Stimulated activated naive CD8-positive, alpha-beta T cell treated with anti-CD3 and anti-CD28 coated beads, Interleukin-15, Interleukin-2, amounts not matched to agents 100 U/mL and 50 U/mL, for 24 hours (primary cell): ENCODE measurements at places on chromosomes 6 and 20.

DNA sequence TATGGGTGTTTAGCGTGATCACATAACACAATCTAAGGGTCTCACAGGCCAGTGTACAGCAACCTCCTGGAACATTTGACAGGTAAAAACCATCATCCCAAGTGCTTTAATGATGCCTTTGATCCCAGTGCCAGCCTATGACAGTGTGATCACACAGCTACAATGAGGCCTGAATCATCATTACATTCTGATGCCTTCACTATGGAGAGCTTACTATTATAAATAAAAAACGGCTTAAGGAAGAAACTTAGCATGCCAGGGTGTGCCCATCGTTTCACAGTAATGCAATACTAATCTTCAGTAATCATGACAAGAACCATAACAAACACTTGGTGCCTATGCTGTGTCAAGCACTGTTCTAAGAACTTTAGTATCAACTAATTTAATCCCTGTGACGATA, 11.4 kb downstream of the MAP7 start:
- DNase-seq, result no peak

DNA sequence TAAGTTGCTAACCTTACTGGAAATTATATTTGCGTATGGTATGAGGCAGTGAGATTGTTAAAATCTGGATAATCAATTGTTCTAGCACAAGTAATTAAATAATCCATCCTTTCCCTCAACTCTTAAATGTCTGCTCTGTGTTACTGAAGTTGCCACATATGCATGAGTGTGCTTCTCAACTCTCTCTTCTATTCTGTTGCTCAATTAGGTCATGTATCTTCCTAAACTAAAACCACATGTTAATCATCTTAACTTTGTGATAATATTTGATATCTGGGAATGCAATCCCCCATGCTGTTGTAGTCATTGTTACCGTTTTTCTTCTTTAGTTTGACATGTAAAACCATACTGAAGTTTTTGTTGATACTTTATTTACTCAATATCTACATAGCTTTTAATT, 63.5 kb upstream of the STMND1 start:
- DNase-seq, result no peak

DNA sequence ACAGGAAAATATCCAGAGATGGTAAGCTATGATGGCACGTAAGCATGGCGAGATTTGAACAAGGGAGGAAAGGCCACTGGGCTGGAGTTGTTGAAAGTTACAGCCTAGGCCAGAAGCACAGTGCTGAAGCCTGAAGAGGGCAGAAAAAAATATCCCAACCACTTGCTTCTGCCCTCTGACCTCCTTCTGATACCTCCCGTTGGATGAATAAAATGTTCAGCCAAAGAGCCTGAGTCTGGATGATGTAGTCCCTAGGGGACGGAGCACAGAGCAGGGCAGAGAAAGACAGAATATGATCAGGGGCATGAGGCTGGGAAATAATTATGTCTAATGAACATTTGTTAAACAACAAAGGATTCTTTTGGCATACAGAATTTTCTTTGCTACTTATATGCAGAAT, 19.7 kb downstream of the KLHL31 start:
- no peak for DNase-seq

- no peak for DNase-seq
Observed at GRCh38 chr6:35453236-35453635, 1.1 kb downstream of the FANCE start.

- peak; percentile 64 for DNase-seq
Observed at GRCh38 chr6:159107451-159108260, 61.5 kb upstream of the FNDC1 start.

DNA sequence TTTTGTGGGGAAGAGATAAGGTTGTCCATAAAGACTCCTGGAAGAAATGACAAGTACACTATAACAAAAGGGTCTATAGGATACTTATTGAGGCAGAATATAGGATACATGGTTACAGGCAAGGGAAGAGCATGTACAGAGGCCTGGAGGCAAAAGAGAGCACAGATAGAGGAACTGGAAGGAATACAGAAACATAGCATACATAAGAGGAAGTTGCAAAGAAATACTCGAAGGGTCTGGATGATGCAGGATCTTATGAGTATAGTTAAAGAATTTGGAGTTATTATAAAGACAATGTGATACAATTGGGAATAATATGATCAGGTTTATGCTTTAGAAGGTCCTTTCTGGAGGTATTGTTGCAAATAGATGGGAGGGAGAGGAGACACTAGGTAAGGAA, 592.7 kb upstream of the POU3F2 start:
- DNase-seq, result no peak

- DNase-seq, result no peak
Observed at GRCh38 chr6:108454356-108454755, 106.4 kb upstream of the FOXO3 start.

GRCh38 chr6:16676978-16677377, 84.3 kb downstream of the ATXN1 start:
- no peak for DNase-seq

DNA sequence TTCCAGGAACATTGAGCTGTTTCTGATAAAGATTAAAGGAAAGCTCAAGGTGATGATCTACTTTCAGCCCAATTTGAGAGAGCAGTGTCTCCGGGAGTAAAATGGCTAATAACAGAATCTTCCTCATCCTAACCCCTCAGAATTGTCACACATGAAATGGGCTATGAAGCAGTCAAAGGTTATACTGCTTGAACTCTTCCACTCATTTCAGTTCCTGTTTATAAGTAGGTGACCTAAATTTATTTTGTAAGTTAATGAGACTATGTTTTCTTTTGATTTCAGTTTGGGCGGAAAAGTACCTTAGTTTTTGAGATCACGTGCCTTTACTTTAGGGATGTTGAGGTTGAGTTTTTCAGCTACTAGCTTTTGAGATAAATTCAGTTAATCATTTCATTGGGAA, 47.2 kb downstream of the QKI start:
- no peak for DNase-seq

DNA sequence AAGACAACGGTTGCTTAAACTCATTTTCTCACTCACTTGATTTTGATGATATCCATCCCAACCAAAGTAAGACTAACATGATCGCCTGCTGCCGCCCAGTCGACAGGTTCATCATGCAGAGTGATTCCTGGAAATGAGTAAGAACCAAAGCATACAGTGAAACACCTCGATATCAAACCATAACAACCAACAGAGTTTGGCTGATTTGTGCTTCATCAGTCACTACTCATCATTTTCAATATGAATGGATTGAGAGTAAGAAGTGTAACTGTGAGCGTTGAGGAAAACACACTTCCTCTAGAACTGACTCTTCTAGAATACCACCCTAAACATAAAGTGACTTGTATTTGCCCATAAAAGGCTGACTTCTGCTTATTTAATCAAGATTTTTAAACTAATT, 29.2 kb upstream of the ALDH8A1 start:
- peak; percentile 45 for DNase-seq

DNA sequence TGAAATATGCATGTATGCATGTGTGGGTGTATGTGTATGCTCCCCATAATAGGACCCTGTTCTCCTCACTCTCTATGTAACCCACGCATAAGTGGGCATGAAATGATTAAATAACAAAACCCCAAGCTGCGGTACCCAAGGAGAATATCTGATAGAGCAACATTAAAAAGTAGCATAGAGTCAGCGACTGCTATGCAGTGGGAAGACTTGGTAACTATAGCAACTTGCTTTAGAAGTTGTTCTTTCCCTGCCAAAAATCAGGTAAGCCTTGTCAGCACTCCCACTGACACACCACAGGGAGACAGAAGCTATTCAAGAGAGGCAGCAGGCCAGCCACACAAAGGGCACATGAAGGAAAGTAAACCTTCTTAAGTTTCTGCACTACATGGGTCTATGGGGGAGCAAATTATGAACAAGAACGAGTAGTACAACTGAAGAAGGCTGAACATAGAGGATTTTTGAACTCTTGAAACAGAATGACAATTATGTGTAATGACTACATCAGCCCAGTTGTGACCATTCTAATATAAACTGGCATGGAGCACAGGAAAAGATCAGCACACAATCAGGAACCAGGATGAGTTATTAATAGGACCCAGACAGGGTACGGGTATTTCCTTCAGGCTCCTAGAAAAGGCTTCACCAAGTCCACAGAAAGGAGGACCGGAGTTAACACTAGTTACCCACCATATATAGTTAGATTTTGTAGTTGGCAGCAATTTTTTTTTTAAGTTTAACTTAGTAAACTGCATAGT, 89.9 kb downstream of the GPR6 start:
- no peak for DNase-seq

DNA sequence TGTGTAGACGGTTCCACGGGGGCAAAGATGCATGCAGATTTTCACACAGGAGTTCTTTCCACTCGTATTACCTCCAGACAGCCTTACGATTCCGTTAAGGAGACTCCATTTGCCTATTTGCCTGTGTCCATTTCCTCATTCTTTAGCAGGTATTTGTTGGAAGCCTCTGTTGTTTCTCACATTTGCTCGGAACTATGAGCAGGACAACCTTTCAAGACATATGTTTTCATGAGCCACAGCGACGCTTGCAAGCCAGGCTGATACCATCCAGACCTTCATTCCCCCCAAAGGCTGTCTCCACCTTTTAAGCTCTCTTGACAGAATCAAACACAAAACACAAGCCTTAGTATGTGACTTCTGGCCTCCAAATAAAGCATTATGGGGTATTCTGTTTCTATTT, 57.6 kb upstream of the NEDD9 start:
- DNase-seq, result no peak

GRCh38 chr6:36656441-36656840, 22.1 kb upstream of the CDKN1A start:
- DNase-seq, result no peak

GRCh38 chr6:25655723-25656122, 3.7 kb downstream of the SCGN start:
- no peak for DNase-seq

DNA sequence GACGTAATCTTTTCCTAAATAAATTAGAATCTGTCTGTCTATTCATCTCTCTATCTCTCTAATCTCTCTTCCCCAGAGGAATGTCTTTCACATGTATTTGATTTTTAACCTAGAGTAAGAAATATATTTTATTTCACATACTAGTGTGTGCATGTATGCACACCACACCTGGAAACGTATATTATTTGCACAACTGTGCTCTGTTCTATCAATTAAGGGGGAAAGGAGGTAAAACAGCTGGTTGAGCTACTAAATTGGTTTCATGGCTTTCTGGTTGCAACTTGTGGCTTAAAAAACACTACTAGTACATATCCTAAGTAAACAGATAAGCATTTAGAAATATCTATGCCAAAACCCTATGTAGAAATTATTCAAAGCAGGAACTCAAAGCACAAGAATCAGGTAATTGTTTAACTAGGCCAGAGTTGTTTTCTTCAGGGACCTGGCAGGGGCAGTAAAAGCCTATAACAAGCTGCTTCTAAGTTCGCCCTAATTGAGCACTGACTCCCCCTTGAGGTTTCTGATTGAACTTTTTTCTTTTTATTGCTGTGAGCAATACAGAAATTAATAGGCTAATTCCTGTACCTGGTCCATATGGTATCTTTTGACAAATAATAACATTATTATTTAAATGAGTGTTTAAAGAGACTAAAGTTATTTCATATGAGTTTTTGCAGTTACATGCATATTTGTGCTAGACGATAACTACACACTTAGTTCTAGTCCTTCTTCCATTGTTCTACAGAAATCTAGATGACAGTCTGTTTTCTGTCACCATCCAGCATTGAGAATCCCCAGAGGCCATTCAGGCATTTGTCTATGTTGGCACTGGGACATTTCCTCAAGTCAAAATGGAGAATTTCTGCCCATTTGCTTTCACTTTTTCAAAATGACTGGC, 88.6 kb downstream of the MCHR2 start:
- DNase-seq, result no peak

DNA sequence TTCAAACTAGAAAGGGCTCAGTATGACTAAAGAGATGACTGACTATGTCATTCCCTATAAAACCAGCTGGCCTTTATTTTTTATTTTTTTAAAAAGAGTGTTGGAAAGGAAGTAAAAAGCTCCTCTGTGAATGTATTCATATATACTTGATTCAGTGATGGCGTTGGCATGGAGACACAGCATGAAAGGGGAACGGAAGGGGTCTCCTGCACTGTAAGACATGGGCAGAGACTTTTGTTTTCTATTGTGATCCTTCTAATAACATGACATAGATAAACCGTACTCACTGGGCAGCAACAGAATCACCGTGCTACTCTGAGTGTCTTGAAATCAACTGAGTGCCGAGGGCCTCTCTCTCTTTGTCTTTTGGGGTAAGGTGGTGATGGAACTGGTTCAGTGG, 228.1 kb upstream of the RIN2 start:
- no peak for DNase-seq

DNA sequence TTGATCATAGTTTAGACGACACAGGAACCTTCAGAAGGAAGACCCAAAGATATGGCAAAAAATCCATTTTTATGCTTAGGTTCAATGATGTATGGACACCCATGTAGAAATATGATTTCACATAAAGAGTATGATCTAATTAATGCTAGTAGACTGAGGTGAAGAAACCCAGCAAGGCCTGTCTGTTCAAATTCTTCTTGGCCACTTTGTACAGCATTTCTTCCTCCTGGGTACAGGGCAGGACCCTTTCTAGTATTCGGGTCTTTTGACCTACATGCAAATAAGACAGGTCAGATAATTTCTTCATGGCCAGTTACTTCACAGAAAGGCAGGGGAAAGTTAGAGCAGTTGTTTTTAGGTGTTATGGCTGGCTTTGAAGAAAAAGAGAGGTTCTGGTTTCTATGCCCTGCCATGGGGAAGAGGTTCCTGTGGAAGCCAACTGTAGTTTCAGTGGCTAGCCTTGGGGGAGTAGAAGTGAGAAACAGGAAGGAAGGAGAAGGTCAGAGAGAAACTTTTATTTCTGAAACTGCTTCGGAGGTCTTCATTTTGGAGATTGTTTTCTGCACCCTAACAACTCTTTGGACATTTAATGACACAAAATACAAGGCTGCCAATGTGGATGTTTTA, 208.3 kb downstream of the PTPRK start:
- DNase-seq, result no peak

GRCh38 chr6:47135772-47136171, 93.6 kb upstream of the ADGRF1 start:
- DNase-seq, result no peak

DNA sequence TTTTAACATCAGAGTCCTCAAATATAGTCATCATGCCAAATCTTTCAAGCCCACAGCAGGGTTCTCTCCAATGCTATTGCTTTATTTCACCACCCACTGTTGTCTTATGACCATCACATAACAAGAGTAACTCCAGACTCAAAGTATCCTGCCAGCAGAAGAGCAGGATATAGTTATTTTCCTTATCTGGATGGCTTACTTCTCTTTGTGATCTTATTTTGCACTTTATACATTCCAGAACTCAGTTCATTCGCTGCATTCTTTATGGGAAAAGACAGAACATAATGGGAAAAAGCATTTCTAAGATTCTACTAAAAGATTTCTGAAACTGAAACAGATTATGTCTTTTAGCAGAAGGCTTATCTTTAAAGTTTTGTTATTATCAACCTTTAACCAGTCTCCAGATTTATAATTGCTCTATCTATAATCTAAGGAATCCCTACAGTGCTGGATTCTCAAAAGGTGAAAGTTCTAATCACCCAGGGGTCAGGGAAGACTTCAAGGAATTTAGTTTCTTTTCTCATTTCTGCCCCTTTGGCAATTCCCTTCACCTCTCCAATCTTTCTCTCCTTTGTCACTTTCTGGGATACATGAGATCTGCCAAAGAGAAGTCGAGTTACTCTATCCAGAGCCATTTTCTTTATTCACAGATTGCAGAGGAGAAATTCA, 190.4 kb downstream of the TPBG start:
- no peak for DNase-seq

GRCh38 chr6:80433010-80433672, 326.7 kb downstream of the BCKDHB start:
- no peak for DNase-seq

GRCh38 chr6:151353795-151354194, 37.6 kb downstream of the ZBTB2 start:
- DNase-seq, result no peak

- no peak for DNase-seq
Observed at GRCh38 chr6:157952861-157953351, 28.8 kb upstream of the SYNJ2 start.
